ENCODE measurements at places on chromosomes 6 and 20. TPM values are rescaled to one million over a fixed set of nuclear protein-coding genes. Genes with fewer than 3 reads are reported as not detected.

Gene PRSS16
- total RNA-seq, result not detected

Gene HAO1
- total RNA-seq, result not detected

Gene EFCAB8
- not detected for total RNA-seq

Gene NNAT
- total RNA-seq, result under 0.01 TPM

Gene BPIFB4
- not detected for total RNA-seq

Gene HNF4A
- not detected for total RNA-seq

Gene OLIG3
- total RNA-seq, result not detected

Gene PLG
- total RNA-seq, result not detected
